Regular cardiac myocyte (primary cell): ENCODE measurements at places on chromosomes 11 and 22. TPM values are rescaled to one million over a fixed set of nuclear protein-coding genes. Genes with fewer than 3 reads are reported as not detected.

The CARD18 gene
- total RNA-seq = not detected in 2 replicates

The MUC6 gene
- not detected in 2 replicates for total RNA-seq

The OR8G1 gene
- not detected in 2 replicates for total RNA-seq

The MMP12 gene
- 0.56 TPM in 1 of 2 replicates, not detected in the other for total RNA-seq

The RBMXL2 gene
- total RNA-seq = under 0.01 TPM in 1 of 2 replicates, not detected in the other

The CRELD2 gene
- total RNA-seq = 96.1 and 128 TPM in 2 replicates

The OR52I1 gene
- not detected in 2 replicates for total RNA-seq

The NRGN gene
- total RNA-seq = 0.28 and 0.77 TPM in 2 replicates

The MMP11 gene
- 3.5 and 8.7 TPM in 2 replicates for total RNA-seq

The TMEM132A gene
- 9.0 and 34.4 TPM in 2 replicates for total RNA-seq

The TSG101 gene
- total RNA-seq = 55.2 and 81.5 TPM in 2 replicates

The OR8H2 gene
- not detected in 2 replicates for total RNA-seq

The CTSW gene
- total RNA-seq = not detected in 2 replicates

The GLYAT gene
- not detected in 2 replicates for total RNA-seq

The HOATZ gene
- under 0.01 TPM in 1 of 2 replicates, not detected in the other for total RNA-seq

The SLCO2B1 gene
- total RNA-seq = 0.38 TPM in 1 of 2 replicates, not detected in the other
